ENCODE measurements at places on chromosomes 12 and 14.

DNA sequence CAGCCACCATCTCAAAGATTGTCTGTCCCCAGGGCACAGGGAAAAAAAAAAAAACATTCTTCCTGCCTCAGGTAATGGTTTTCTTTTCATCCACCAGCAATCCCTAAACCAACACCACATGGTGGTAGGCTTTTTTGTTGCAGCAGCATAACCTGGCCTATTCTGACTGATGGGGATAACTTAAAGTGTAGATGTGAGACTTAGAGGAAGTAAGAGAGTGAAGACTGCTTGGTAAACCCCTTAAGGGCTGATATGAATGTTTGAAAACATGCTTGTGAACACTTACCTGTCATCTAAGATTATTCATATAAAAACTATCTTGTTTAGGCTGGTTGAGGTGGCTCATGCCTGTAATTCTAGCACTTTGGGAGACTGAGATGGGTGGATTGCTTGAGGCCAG, 130.2 kb upstream of the RAP1B start:
- DNase-seq, result no peak

- no peak for DNase-seq
Measured at GRCh38 chr14:76870166-76870565, 44.0 kb downstream of the LRRC74A start.

DNA sequence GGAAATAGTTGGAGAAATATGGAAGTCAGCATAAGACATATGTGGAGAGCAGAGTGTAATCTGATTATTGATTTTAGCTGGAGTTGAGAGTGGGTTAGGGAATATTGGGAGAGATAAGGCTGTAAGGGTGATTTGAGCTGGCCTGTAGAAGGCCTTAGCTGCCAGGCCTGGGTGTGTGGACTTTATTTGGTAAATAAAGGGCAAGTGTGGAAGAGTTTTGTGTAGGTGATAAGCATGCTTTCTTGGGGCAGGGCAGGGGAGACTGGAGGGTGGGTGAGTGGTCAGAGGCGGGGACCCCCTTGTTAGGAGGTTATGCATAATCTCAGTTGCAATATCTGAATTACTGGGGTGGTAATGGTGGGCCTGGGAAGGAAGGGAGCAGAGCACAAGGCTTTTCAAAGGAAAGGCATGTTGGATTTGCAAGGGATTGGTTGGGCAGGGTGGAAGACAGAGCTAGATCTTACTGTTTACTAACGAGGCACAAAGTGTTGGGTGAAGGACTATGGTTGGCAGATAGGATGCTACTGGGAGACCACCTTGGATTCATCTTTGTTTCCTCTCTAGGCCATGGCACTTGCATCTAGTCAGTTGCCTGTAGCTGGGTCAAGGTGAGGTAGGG, 5.5 kb downstream of the KHNYN start:
- no peak for DNase-seq

- no peak for DNase-seq
Measured at GRCh38 chr14:77607741-77608302, 8.6 kb downstream of the SPTLC2 start.

DNA sequence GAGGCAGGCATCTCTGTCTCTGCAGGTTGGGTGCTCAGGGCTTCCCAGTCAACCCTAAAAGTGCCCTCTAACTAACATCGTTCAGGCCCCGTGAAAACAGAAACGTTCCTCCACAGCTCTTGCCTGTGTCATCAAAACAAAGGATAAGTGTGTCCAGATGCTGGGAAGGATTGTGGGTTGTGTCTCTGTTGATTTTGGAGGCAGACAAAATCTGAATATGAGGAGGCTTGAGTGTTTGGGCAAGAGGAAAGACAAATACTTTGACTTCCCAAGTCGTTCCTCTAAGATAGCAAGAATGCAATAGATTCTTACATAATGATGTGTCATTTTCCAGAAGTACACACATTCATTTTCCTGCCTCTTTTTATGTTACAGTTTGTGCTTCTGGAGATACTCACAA, 52.9 kb downstream of the SERPINA3 start:
- DNase-seq, result peak; percentile 57

Measured in astrocyte of the hippocampus (primary cell).